Fibroblast of skin of back (primary cell): ENCODE measurements at places on chromosomes 2 and 18.

DNA sequence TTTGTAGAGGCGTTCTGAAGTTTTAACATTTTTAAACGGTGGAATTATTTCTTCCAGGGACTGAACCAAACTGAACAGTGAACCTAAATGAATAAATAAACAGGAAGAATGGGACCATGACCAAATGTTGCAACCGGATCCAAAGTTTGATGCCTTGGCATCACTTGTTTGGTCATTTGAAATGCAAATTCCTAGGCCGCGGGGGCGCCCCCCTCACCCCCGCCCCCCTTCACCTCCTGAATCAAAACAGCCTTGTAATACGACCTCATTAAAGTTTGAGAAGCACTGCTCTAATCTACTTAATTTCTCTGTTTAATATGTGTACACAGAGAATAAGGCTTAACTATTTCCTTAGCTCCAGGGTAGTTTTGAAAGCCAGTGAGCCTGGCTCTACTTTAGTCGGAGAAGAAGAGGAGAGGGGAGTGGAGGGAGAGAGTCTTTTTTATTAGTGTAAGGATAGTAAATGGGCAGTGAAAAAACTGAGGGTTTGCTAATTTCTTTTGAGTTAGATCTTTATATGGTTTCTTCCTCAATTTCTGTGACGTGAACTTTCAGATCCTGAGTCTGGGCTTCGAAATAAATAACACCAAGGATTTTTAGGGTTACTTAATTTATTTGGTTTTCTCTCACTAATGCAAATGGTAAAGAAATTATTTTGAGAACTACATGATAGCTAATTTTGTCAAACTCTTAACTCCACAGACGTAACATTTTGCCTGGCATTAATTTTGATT is 5.7 kb downstream of the C2orf80 start:
- no peak for DNase-seq

DNA sequence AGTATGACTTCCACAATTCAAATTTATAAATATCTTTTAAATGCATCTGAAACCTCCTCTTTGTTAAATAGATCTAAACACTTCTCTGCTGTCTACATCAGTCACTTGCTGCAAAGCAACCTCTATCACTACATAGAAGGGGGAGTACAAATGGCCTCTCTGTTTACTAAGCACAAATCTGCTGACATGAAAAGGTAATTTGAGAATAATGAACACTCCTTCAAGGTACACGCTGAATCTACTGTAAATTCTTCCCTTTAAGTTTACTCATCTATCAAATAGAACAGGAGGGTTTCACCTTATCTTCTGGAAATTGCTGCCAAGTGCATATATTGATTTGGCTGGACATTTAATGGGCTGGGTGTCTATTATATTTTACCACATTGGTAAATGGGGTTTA is 879.6 kb downstream of the SUCLG1 start:
- DNase-seq, result no peak

DNA sequence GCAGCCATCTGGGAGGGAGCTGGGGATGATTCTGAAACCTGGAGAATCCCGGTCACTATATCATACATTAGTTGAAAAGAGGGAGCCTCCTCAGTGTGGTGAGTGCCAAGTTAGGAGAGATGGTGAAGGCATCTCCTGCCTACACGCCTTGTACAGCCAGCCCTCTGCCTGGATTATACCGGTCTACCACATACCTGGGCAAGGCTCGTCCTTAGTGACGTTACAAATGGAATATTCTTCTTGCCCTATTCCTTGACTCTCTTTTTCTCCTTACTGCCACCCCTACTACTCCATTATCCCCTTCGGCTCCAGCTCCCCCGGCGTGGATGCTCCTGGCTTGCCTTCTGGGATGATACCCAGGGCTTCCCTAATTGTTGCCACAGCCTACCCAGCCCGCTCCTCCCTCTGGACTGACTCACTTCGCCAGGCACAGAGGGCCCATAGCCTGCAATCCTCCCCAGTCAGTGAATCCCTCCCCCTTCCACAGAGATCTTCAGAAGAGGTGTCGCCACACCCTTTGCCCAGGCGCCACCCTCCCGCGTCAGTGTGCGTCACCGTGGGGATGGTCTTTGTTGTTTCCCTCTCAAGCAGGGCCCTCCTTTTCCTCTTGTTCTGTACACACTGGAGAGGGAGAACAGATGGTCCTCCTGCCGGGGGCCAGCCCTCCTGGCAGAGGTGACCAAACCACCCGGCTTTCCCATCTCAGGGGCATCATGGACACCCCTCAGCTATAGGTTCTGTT is 115.2 kb upstream of the EPAS1 start:
- DNase-seq, result no peak

DNA sequence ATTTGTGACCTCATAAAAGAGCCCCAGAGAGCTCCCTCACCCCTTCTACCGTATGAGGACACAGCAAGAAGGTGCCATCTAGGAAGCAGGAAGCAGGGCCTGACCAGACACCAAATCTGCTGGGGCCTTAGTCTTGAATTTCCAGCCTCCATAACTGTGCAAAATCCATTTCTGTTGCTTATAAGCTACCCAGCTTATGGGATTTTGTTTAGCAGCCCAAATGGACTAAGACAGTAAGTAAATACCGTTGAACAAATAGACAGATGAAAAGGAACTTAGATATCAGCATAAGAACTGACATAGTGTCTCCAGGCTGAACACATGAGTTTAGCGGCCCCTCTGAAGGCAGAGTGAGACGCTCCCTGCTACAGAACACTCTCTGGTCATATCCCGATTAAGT is 130.9 kb downstream of the UXS1 start:
- DNase-seq, result no peak

DNA sequence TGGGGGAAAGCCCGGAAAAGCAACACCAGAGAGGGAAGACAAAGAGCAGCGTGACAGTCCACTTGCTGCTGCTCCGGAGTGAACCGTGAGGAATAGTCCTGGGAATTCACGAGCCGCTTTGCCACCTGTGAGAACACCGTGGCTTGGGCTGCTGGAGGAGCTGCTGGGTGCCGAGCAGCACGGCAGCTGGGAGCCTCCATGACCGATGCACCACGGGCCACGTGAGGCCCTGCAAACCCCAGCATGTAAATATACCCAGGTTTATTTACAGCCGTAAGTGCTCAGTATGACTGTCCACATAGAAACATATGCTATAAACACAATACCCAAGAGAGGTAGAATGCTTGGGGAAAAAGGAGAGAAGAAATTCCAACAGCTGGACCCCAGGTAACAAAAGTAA is 65.1 kb downstream of the SMIM21 start:
- no peak for DNase-seq

DNA sequence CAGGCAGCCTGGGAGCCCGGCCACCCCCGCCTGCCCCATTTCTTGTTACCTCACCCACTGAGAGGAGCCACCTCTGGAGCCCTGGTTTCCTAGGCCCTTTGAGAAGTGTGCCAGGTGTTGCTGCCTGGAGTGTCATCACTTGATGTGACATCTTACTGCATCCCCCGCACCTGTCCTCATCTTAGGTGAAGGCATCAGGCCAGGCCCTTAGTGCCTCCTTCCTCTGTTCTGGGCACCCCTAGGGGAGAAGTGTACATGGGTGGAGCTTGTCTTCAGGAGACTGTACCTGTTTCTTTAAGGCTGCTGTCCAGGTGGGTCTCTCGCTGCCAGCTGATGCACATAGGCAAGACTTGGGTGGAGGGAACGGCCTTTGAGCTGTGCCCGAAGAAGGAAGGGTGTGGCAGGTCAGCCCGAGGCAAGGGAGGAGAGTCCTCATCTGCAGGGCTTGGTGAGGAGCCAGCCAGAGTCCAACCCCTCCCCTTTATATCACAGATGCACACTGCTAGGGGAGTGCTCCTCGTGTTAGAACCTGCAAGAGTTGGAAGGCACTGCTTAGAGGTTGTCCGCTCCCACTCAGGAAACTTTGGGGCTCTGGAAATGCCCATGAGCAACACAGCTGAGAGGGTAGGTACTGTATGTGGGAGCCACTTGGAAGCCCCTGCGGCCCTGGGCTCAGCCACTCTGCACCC is 45.9 kb downstream of the NCK2 start:
- no peak for DNase-seq

DNA sequence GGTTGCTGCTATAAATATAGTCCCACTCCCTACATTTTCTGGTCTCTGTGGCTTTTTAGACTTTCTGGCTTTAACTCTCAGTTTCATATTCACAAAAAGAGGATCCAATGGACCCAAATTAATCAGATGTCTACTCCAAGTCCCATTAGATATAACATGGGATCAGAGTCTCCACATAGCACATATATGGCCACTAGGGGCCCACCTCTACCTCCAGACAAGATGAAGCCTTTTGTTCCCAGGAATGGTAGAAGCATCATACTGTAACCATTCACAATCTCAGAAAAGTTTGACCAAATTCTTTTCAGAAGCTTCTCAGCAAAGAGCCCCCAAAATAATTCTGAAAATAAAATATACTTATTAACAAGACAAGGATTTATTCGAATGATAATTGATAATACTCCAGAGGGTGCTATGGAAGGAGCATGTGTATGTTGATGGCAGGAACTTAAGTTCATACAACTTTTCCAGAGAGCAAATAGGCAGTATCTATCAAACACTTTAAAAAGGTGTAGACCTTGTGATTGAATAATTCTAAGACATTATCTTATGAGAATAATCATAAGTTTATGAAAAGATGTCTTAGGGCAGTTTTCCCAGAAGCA is 382.3 kb upstream of the CRIM1 start:
- peak; percentile 41 for DNase-seq

GRCh38 chr2:59932341-59932740 is 621.1 kb downstream of the BCL11A start:
- no peak for DNase-seq

- DNase-seq, result no peak
These were observed 64.9 kb upstream of the PSMD14 start for GRCh38 chr2:161243312-161243711.

DNA sequence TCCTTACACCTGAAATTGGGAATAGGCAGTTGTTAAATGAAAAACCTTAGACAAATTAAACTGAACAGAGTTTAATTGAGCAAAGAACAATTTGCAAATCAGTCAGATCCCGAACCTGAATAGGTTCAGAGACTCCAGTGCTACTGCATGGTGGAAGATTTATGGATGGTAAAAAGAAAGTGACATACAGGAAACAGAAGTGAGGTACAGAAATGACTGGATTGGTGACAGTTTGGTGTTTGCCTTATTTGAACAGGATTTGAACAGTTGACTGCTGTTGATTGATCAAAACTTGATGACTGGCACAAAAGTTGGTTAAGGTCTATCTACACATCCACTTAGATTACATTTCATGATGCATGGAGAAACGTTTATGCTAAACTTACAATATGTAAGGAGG is 248.8 kb downstream of the HNMT start:
- no peak for DNase-seq

DNA sequence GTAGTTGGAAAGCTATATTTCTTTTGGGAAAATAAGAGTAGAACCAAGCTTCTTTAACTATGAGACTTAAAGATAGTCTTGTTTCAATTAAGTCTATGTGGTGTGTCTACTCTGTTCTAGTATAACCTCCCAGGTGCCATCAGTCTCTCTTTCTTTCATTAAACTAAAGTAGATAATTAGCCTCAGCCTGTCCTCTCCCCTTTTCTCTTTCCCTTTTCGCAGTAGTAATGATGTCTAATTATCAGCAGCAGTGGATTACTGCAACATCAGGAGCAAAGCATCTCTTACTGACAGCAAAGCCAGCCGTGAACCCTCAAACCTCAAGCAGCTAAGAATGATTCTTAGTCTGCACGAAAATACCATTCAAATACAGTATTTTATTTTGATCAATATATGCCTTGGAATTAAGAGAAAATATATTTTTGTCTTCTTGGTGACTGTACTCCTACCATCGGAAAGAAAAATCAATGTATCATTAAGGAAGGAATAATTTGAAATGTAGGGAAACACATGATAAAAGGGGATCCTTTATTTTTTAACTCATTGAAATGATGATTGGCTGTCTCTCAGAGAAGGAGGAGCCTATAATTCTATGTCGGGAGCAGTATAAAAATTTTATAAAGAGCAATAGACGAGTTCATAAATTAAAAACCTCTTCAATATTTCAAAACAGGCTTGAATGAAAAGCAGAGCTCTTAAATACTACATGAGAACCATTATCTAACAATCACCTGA is 4.5 kb downstream of the NOL4 start:
- DNase-seq, result no peak

- no peak for DNase-seq
These were observed 164.9 kb upstream of the NT5C1B start for GRCh38 chr2:18754286-18754685.

GRCh38 chr2:108931372-108931771 is 57.6 kb downstream of the EDAR start:
- DNase-seq, result no peak

DNA sequence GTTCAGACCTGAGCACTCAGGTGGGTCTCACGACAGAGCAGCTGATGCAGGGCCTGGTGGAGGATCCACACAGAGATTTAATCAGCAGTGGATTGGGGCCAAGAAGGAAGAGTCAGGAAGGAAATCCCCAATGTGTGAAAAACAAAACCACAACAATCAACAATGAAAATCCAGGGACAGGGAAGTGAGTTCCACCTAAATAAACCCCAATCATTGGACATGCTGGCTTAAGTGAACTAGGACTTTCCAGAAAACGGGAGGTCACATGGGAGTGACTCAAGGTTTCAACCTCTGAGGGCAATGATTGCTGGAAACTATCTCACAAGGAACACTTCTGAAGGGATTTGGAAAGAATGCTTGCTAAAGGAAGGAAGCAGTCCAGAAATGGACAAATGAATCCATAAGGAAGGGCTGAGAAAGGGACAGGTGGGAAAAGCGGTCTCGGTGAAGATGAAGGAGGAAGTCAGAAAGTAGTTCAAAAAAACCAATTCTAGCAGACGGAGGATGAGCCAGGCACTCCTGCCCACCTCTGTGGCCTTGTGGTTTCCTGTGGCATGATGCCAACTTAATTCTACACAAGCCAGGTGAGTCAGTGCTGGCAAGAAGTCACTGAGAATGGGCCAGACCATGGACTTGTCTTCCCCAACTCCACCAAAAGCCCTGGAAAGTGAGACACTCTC is 15.4 kb upstream of the XDH start:
- no peak for DNase-seq
